ENCODE measurements at places on chromosomes 16 and 17.

DNA sequence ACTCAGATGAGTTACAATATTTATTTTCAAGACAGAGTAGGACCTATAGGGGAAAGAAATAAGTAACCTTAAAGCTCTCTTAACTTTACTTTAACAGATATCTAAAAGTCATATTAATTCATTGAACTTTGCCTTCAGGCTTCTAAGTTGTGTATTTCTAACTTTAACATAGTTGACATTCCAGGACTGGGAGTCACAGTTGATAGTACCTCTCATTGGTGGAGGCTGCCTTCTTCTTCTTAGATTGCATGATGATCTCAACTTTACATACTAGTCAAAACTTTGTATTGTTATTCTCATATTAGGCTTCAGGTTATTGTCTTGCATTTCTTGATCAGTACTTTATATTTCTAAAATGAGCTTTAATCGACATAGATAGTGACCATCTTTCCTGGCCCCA is 350.1 kb upstream of the KIF2B start:
- DNase-seq: no peak

- no peak for DNase-seq
These were observed 4.8 kb downstream of the GAA start for GRCh38 chr17:80106176-80106575.

- no peak for DNase-seq
These were observed 11.4 kb downstream of the CFAP97D1 start for GRCh38 chr17:43791589-43791988.

GRCh38 chr17:43702637-43703036 is 40.9 kb upstream of the MEOX1 start:
- DNase-seq: no peak

GRCh38 chr17:20273741-20274500 is 193.4 kb downstream of the LGALS9B start:
- no peak for DNase-seq

- no peak for DNase-seq
These were observed 262.9 kb upstream of the SDK2 start for GRCh38 chr17:73906896-73907870.

DNA sequence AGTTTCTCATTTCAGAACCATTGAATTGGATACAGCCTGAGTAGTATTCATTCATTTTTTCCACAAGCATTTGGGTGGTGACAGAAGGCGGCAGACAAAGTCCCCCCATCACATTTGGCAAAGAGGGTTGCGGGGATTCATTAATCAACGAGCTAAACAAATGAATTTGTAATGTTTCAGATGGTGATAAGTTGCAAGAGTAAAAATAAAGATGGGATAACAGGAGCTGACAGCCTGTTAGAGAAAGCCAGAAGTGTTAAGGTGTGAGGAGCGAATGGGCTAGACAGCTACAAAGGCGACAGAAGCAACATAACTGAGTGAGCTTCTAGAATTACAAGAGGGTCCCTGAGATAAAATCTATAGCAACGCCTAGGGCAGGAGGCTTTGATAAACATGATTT is 342.8 kb upstream of the HSBP1 start:
- no peak for DNase-seq
